ENCODE measurements at places on chromosomes 2 and 18.

DNA sequence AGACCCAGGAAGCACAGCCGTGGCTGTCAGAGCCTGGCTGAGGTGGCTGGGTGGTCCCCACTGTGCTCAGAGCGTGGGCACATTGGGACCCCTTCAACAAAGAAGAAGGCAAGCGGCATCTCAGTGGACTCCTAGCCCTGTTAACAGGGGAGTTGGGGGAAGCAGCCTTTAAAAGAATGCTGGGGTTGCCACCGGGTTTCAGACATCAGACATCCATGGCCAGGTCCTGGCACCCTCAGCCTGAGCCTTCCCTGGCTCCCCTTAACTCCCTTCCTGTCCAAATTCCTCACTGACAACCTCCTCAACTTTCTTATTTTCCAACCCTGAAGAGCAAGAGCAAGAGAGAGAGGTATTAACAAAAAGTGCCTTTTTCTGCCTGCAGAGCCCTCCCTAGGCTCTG, 24.8 kb upstream of the GNAL start:
- no peak for DNase-seq

DNA sequence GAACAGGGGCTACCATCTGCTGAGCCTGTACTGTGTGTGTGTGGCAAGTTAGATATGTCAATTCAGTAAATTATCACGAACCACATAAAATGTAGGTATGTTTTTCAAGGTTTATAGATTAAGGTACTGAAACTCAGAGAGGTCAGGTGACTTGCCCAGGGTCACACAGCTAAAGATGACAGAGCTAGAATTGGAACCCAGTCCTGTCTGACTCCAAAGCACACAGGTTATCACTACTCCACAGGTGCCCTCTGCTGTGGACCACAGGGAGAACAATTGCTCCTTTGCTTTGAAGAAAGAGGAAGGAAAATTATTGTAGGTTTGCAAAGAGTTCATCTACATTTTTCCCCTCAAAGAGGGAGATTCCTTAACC, 229.7 kb upstream of the AGAP1 start:
- DNase-seq = no peak

- no peak for DNase-seq
Measured at GRCh38 chr2:36395866-36396265, 40.3 kb downstream of the CRIM1 start.

- DNase-seq = no peak
Measured at GRCh38 chr2:84958135-84959059, 12.6 kb upstream of the KCMF1 start.

- no peak for DNase-seq
Measured at GRCh38 chr2:237501892-237502513, 15.0 kb downstream of the MLPH start.

DNA sequence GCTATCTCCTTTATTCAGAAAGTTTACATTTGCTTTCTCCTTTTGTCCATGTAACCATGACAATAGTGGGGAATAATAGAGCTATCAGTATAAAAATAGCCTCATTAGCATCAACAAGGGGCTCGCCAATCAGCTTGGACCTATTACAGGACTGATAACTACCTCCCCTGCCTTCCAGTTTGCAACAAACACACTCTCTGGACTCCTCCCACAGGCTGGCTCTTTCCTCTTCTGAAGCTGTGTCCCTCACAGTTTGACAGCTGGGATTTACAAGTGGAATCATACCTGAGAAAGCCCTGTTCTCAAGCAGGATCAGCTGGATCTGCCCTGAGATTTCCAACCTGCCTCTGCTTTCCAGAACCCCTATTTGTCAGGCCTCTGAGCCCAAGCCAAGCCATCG, 162.5 kb downstream of the GRB14 start:
- no peak for DNase-seq

- no peak for DNase-seq
Measured at GRCh38 chr2:51304311-51304710, 272.4 kb upstream of the NRXN1 start.

DNA sequence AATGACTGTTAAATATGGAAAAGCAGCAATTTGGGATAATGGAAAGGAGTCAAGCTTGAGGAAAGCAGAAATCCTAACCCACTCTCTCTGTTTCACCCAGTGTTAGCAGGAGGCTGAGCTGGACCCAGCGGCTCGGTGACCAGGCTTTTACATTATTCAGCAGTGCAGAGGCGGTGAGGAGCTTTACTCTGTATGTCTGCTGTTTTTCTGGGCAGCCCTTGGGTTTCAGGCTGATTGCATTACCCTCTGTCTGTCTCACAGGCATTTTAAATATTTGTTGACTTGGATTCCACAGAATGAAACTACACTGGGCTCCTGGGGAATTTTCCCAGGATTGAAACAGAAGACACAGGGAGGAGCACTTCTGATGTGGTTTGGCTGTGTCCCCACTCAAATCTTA, 368.0 kb downstream of the GALR1 start:
- no peak for DNase-seq

GRCh38 chr2:38106405-38107094, 30.6 kb upstream of the CYP1B1 start:
- no peak for DNase-seq

DNA sequence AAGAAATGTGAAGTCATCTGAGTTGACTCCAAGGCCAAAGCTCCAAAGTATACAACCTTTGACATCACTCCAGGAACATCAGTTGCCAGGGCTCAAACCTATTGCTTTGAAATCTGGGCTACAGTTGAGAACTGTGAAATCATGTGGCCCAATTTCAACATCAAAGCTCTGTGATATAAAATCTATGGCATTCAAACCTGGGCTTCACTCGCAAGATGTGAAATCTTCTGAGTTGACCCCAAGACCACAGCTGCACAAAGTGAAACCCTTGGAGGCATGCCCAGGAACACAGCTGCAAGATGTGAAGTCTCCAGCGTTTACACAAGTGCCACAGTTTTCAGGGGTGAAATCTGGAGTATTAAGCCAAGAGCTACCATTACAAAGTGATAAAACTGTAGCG, 9.4 kb upstream of the ZNF512 start:
- no peak for DNase-seq

- DNase-seq = no peak
Measured at GRCh38 chr2:218259099-218259961, 1.5 kb upstream of the GPBAR1 start.

GRCh38 chr2:35080231-35080910, 1275.2 kb upstream of the CRIM1 start:
- DNase-seq = no peak

DNA sequence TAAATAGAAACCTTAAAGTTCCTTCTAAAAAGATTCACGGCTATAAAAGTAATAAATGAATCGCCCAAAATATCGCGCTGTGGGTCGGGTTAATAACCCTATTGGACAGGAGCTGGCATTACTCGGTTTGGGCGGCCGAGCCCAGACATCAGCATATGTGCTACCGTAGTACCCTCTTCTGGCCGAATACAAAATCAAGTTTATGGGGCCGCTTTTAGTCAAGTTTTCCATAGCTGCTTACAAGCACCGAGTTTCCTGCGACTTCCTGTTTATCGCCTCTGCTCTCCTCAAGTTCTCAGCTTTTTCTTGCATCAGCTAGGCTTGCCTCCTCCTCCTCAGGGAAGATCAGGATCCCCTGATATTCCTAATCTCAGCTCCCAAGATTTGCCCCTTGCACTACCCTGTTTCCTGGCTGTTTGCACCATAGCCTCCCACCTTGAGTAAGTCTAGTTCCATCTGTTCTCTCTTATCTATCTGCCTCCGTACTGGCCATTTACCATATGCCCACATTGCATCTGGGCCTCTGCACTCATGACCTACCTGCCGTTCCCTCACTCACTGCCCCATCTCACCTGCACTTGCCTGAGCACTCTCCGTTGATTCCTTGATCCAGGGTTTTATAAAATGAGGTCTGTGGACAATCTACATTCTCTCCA, 56.1 kb downstream of the SLC35F5 start:
- DNase-seq = peak; percentile 94

DNA sequence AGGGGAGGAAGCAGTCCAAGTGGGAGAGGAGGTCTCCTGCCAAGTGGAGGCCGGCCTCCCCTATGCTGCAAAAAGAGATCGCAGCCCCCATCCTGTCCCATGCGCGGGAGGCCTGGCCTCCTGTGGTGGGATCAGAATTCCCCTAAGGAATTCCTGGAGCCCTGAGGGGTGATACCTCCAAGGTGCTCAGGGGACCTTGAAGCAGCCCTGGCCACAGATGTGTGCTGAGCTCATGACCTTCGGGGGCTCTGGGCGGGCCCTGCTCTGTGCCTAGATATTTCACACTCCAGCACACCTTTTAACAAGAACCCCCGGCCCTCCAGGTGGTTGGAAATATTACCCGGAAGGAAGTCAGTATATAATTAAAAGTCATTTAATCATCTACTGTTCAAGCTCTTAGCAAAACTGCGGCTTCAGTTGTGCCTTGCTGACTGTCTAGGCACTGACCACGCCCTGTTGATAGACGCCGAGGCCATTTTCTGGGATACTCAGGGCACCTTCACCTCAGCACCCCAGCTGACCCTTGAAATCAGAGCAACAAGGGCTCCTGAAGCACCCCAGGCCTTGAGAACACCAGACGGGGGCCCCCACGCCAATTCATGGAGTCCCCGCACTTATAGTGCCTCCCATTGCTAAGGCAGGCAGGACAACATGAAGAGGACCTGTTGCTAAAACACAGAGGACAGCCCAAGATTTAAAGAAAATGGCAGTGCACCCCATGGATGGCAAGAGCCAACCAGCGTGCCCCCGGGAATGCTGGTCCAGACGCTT, 119.1 kb downstream of the NDUFA10 start:
- DNase-seq = no peak

DNA sequence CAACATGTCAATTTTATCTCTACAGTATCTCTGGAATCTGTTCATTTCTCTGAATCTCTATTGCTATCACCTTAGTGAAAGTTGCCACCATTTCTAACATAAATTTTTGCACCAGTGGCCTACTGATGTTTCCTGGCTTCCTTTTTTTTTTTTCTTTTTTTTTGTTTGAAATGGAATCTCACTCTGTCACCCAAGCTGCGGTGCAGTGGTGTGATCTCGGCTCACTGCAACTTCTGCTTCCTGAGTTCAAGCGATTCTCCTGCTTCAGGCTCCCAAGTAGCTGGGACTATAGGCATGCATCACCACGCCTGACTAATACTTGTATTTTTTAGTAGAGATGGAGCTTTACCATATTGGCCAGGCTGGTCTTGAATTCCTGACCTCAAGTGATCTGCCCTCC, 35.1 kb downstream of the KCNJ13 start:
- DNase-seq = no peak

DNA sequence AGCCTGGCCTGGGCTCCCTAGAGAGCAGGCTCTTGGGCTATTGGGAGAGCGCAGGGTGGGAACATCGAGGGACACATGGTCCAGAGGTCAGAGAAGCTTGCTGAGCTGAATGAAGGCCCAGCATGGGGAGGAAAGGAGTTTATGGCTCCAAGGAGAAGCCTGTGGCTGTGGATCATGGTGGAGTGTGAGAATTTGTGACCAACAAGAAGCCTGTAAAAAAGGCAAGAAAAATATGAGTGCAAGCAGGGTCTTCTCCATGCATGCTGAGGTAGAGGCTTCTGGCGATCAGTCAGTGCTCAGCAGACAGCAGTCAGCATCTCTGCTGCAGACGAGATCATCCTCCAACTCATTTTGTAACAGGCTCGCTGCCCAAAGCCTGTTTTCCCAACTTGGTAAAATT, 1.3 kb upstream of the SCYGR3 start:
- DNase-seq = no peak

- no peak for DNase-seq
Measured at GRCh38 chr2:132038179-132038882, 123.4 kb downstream of the ANKRD30BL start.

DNA sequence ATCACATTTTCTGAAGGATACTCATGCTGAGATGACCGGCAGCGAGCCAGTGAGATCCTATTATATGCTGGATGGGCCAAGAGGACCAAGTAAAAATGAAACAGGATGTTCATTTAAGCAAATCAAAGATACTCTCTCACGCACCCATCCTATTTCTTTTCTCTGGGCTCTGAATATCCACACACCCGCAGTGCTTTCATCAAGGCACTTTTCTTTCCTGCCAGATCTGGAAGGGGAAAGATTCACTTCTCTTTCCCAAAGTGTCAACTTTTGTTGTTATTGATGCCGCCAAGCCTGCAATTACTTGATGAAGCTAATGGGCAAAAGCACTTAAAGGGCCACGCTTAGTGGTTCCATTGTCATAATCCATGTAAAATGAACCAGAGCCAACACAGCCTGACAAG, 191.9 kb upstream of the CHAC2 start:
- DNase-seq = no peak

- peak; percentile 58 for DNase-seq
Measured at GRCh38 chr2:121902171-121902591, 146.7 kb downstream of the TSN start.

DNA sequence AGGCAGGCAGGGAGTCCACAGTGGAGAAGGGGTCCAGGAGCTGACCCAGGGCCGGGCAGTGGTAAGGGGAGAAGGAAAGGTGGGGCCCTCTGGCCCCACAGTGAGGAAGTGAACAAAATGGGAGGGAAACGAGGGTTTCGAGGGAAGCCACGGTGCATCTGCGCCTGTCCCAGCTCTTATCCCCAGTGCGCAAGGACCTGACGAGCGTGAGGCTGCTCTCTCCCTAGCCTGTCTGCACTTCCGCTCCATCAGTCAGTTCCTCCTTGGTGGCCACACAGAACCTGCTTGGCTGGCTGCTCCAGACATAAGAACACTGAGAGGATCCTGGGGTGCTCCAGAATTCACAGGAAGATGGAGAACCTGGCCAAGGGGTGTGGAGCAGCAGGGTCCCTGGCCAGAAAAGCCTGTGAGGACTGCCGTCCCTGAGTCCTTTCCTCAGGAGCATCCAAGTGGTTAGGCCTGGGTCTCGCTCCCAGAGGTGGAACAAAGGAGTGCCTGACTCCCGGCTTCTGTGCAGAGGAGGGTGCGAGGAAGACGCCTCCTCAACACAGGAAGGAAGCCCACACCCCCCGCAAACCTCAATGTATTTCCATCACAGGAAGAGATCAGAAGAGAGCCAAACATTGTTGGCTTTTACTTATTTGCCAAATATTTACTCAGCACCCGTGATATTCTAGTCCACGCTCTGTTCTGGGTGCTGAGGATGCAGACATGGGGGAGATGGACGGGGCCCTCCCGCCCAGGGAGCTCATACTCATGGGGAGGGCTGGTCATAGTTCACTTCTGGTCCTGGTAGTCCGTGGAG, 43.7 kb upstream of the SEMA4C start:
- no peak for DNase-seq

DNA sequence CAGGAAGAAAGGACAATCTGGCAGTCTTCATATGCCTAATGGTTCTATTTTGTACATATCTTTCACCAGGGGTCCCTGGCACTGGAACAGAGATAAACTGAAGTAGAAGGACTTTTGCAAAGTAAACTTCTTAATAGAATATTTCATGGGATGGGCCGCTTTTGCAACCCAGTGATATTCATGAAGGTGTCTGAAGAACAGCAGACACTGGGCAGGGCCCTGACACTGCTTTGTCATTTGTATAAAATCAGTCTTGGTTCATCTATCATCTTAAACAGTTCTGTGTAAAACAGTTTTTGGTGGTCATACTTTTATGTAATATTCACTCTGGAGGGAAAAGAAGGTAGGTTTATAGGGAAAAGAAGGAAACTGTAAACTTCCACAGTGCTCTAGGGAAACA, 66.4 kb downstream of the TMEM200C start:
- no peak for DNase-seq

- no peak for DNase-seq
Measured at GRCh38 chr2:195319112-195319460, 337.9 kb upstream of the SLC39A10 start.

- DNase-seq = no peak
Measured at GRCh38 chr2:11658208-11659114, 11.5 kb downstream of the NTSR2 start.

- peak; percentile 53 for DNase-seq
Measured at GRCh38 chr2:9753276-9753600, 90.0 kb upstream of the TAF1B start.

- DNase-seq = no peak
Measured at GRCh38 chr2:142142595-142142994, 11.8 kb upstream of the LRP1B start.

- DNase-seq = no peak
Measured at GRCh38 chr18:7017013-7017412, 100.6 kb downstream of the LAMA1 start.
